Progenitor cell of endocrine pancreas (in vitro differentiated cells): ENCODE measurements at places on chromosomes 11 and 22.

- DNase-seq, result no peak
These were observed 79.1 kb upstream of the CLPB start for GRCh38 chr11:72513411-72513810.

- no peak for DNase-seq
These were observed 23.2 kb upstream of the CAT start for GRCh38 chr11:34415538-34415937.

DNA sequence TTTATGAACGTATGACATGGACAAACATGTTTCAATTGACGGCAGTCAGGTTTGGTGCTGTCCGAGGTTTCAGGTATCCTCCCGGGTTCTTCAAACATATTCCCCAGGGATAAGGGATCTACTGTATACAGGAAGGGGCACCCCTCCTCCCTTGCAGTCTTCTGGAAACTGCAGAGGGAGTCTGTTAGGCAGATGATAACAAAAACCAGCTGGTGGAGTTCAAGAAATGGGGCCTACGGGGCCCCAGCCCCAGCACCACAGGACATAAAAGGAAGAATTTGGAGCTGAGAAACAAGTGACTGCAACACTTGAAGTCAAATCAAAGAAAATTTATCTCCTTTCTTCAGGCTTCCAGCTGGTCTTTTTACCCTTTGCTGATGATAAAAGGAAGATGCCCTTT lies 32.1 kb downstream of the SNU13 start:
- DNase-seq, result no peak

GRCh38 chr11:130817330-130817944 lies 98.8 kb downstream of the SNX19 start:
- DNase-seq, result no peak

- no peak for DNase-seq
These were observed 6.2 kb upstream of the OR5W2 start for GRCh38 chr11:55920537-55920936.

DNA sequence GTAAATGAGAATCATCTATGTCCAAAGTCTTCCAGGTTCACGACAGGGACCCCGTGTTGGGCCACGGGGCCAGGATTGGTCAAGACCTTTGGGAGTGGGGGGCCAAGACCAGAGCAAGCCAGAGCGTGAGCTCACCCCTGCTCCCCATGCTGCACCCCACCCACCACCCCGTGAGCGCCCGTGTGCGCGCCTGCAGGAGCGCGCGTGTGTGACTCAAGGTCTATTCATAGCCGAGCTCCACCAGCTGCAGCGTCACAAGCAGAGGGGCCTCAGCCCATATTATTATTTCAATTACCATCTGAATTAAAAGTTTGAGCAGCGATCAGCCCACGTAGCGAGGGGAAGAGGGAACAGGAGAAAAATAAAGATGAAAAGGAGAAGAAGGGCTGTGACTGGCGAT lies 5.2 kb downstream of the KCNJ4 start:
- DNase-seq, result no peak

DNA sequence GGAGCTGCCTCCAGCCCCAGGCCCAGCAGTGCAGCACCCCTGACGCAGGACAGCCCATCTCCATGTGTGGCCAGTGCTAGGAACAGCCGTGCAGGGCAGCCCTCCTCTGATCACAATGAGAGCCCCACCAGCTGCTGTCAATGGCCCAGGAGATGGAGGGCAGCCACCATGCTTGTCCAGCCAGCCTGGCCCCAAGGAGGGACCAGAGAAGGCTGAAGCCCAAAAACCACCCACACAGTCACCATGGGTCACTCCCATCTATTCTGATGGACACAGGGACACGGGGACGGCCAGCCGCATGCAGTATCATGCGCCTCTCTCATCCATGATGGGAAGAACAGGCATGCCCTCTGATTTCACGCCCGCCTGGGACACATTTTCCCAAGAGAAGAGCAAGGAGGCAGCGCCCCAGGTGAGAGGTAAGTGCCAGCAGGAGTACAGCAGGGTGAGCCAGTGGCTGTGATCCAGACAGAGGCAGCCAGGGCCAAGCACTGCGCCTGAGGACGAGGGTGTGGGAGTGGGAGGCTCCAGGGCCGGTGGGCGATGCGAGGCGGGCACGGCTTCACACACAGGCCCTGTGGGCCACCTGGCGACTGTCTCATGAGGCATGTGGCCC lies 33.6 kb upstream of the GNB1L start:
- DNase-seq, result no peak

DNA sequence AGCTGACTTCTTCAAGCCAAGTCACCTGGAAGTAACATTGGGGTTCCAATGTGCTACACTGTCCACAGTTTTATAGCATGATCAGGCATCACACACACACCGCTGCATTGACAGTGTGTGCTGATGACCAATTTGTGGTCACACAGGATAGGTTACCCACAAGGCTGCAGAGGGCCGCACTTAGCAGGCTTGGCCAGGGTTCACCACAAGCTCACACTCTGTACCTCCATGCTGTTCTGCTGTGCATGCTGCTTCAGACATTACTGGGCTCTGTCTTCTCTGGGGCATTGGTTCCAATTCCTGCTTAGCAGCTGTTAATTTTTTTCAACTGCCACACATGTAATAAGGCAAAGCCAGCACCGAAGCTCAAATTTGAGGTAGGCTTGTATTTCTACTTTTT lies 11.0 kb upstream of the NRIP3 start:
- DNase-seq, result no peak

DNA sequence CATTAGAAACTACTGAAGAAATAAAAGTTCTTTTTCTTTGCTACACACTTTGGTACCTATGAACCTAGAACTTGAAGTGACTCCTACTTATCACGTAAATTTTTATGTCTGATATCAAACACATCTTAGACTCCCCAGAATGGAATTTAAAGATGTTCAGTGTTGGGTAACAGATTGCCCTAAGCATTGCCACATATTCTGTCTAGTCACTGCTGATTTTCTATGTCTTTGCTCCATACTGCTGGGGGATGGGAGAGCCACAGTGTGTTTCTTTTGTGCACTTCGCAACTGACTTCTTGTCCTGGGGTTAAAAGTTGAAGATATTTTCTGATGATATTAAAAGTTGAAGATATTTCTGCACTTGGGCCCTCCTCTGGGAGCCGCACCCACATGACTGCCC lies 19.4 kb upstream of the MYO18B start:
- DNase-seq, result no peak

DNA sequence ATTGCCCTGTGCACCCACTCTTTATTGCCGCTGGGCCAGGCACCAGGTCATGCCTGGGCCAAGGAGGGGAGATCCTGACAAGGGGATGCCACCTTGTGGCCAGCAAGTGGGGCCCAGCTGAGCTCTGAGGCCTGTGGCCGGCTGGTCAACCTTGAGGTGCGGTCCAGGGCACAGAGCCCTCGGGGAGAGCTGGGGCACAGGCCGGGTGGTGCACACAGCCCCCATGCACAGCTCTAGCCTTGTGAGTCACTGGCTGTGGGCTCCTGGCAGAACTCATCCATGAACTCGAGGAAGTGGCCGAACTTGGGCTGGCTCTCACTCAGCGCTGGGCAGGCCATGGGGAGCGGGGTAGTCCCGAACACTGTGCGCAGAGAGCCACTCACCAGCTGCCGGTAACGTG lies 94.3 kb downstream of the RNF169 start:
- DNase-seq, result no peak

- no peak for DNase-seq
These were observed 72.1 kb downstream of the MED15 start for GRCh38 chr22:20579273-20580120.

DNA sequence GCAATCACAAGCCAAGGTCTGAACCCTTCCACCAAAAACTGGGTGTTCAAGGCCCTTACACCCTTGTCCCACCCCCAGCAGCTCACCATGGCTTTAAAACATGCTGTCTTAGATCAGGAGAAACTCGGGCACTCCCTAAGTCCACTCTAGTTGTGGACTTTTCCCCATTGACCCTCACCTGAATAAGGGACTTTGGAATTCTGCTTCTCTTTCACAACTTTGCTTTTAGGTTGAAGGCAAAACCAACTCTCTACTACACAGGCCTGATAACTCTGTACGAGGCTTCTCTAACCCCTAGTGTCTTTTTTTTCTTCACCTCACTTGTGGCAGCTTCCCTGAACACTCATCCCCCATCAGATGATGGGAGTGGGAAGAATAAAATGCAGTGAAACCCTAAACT lies 15.0 kb downstream of the HTR3A start:
- DNase-seq, result no peak

DNA sequence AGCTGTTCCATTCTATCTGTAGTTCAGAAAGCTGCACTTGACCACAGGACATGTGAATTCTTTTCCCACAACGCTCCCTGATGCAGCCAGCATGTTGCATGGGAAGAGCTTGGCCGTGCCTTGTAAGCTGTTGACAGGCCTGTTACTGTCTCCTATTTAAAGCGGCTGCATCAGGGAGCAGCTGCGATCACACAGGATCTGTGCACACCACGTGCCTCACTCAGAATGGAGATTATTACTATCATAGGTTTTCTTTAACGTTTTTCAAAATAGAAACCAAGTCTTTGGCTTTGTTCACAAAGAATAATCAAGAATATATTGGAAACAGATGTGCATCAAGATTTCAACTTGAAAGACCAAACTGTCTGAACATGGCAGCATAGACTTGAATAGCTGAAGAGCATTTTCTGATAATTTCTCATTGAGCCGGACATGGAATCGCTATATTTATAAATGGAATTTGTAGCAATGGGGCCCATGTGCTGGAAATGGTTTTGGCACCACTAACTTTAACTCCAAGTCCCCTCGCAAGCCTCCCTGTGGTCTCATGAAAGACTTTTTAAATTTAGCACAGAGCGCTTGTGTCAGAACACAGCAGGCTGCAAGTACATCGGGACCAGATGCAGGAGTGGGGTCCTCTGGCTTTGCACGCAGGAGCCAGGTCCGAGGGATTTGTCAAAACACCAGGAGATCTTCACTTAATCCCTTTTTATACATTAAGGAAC lies 40.8 kb upstream of the MYO18B start:
- no peak for DNase-seq

- no peak for DNase-seq
These were observed 28.5 kb upstream of the RBX1 start for GRCh38 chr22:40922484-40923303.

DNA sequence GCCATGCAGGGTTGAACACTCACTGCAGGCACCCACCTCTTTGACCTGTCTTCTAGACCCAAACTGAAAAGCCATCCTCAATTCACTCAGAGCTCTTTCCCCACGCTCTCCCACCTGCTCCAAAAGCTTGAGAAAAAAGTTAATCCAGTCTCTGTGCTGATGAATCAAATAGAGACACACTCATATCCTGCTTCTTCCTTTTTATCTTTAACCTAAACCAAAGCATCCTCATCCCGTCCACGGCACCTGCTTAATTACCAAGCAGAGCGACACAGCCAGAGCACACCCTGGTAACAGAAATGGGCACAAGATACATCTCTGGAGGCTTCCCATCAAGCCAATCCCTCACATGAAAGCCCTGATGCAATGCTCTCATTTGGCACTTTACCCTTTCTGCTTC lies 102.6 kb downstream of the PLEKHA7 start:
- DNase-seq, result no peak

DNA sequence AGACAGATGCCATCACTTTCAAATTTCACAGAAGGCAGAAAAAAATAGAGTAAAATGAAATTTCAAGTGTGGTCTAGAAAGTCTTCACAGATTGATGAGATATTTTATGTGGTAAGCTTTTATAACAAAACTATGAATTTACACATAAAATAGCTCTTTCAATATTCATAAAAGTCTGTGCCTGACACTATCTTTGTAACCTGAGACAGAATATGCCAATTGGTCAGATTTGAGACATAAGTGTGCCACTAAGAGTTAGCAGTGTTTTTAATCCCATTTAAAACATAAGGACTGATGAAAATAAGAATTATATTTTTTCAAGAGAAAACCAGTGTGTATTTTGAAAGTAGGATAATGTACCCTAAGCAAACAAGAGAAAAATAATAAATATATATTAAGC lies 769.5 kb upstream of the LUZP2 start:
- no peak for DNase-seq

DNA sequence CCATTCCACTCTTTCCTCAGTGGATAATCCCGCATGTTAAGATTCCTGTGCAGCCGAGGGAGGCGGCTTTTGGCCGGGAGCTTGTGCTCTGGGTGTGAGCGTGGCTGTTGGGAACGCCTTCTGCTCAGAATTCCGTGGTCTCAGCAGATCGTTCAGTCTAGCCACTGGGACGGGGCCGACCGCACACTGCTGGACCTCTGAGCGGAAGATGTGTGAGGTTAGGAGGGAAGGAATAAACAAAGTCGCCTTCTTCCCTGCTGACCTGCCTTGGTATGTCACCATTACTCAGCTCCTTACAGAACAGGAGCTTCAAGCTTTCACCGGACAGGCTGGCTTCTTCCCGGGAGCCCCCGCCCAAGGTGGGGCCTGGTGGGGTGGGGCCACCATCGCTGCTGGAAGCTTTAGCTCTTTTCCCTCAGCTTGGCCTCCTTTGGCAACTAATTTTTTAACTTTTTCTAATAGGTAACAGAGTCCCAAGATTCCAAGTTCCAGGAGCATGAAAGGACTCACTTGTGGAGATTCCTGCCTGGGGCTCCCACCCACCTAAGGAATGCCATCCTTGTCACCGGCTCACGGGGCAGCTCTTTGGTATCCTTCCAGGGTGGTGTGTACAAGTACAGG lies 22.5 kb upstream of the SEPTIN5 start:
- no peak for DNase-seq

DNA sequence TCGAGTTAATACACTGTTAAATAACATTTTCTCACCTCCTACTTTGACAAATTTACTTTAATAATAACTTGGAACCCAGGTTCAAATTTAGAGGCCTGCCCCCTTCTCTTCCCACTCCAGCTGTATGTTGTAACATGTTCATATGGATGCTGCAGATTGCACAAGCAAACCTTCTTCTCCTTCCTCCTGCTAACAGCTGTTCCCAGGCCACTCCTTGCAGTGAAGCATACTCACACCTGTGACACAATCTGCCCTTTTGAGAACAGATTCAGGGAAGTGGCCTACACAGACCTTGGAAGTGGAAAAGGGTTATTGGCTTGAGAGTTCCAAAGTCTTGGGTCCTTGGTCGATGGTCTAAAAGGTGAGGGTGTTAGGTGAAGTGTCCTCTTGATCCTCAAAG lies 131.9 kb downstream of the TEAD1 start:
- DNase-seq, result no peak

- DNase-seq, result no peak
These were observed 39.6 kb downstream of the PARVB start for GRCh38 chr22:44063462-44064371.

DNA sequence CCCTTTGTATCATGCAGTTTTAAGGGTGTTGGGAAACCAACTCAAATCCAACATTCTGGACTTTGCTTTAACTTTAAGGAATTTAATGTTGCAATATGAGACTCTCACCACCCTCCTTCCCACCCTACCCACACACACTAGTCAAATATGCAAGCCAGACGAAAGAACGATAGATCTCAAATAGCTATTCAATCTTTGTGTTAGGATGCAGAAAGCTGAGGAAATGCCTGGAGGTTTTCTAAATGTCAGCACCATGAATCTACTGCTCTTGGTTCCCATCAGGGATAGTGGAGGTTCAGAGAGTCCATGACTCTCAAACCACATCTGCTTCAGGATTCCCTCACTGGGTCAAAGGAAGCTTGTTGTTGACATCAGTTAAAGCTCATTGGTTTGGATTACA lies 33.7 kb downstream of the EXPH5 start:
- DNase-seq, result no peak
